HFFc6 (cell line): ENCODE measurements at places on chromosomes 2 and 18. TPM values are rescaled to one million over a fixed set of nuclear protein-coding genes. Genes with fewer than 3 reads are reported as not detected.

LYG2 gene
- not detected in 3 replicates for total RNA-seq

PIEZO2 gene
- not detected in 3 replicates for total RNA-seq

TMEFF2 gene
- total RNA-seq = 0.25 TPM in 1 of 3 replicates, not detected in the others

LRRC30 gene
- not detected in 3 replicates for total RNA-seq

NPHP1 gene
- 5.5 to 7.5 TPM (median 6.3 TPM) in 3 replicates for total RNA-seq

DNA sequence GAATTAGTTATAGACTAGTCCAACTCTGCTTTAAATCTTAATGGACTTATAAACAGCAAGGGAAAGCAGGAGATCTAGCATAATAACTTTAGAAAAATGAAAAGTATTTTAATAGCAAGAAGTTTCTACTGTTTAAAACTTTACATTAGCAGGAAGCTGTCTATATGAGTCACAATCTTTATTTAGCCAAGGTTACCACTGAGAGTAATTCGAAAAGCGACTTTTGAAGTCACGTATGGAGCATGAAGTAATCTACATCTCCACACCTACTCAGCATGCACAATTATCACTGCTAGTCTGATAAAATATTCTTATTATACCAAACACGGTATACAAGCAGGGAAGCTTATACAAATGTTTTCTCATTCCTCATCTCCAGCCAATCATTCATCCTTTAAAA, 515.4 kb upstream of the SOX11 start:
- no peaks in the 10 kb centered on the region for H3K36me3 ChIP-seq
- H3K27ac ChIP-seq = no peak overlapping the region
- no peak overlapping the region for H3K4me3 ChIP-seq
- no peak for DNase-seq
- no peaks in the 10 kb centered on the region for H3K4me1 ChIP-seq
- H3K27me3 ChIP-seq = no peaks in the 10 kb centered on the region

GRCh38 chr18:39870591-39870990, 2084.4 kb upstream of the PIK3C3 start:
- DNase-seq = no peak
- H3K36me3 ChIP-seq = no peaks in the 10 kb centered on the region
- H3K27me3 ChIP-seq = no peaks in the 10 kb centered on the region
- H3K27ac ChIP-seq = no peak overlapping the region

- peaks cover 2% of the 10 kb centered on the region; the same call in 1 of the 2 replicates for H3K27me3 ChIP-seq
- H3K36me3 ChIP-seq = peaks cover 5% of the 10 kb centered on the region
- peak; percentile 65 for DNase-seq
- H3K27ac ChIP-seq = peak overlapping the region; percentile 45
- peaks cover 58% of the 10 kb centered on the region for H3K4me1 ChIP-seq
- peak overlapping the region; percentile 33; the same call in 1 of the 2 replicates for H3K4me3 ChIP-seq
Observed at GRCh38 chr2:73085691-73086090, 14.2 kb upstream of the SFXN5 start.

GRCh38 chr2:41937464-41937906, 110.3 kb upstream of the PKDCC start:
- no peak overlapping the region for H3K4me3 ChIP-seq
- no peak overlapping the region for H3K27ac ChIP-seq
- DNase-seq = no peak
- H3K4me1 ChIP-seq = peaks cover 15% of the 10 kb centered on the region
- no peaks in the 10 kb centered on the region for H3K36me3 ChIP-seq
- peaks cover 20% of the 10 kb centered on the region for H3K27me3 ChIP-seq

DNA sequence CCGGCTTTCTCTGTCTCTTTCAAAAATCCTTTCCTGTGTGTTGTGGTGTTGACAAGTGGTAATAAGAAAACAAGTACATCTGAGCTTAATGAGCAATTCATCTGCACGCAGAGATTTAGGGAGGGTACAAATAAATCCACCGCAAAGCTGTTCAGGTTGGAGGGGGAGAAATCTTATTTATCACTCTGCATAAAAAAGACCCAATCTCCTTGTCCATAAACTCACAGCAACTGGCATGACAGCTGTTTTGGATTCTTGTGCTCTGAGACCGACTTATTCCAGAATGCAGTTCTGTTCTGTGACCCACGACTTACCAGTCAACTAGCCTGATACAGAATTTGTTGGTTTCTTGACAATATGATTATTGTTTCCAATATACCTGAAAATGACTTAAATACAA, 380.1 kb downstream of the SOX11 start:
- no peak overlapping the region for H3K4me3 ChIP-seq
- H3K27me3 ChIP-seq = no peaks in the 10 kb centered on the region
- H3K4me1 ChIP-seq = no peaks in the 10 kb centered on the region
- DNase-seq = no peak
- H3K36me3 ChIP-seq = no peaks in the 10 kb centered on the region
- H3K27ac ChIP-seq = no peak overlapping the region

- H3K4me1 ChIP-seq = no peaks in the 10 kb centered on the region
- H3K4me3 ChIP-seq = no peak overlapping the region
- no peak for DNase-seq
- H3K36me3 ChIP-seq = no peaks in the 10 kb centered on the region
Observed at GRCh38 chr2:221752781-221753180, 180.7 kb upstream of the EPHA4 start.
